ENCODE measurements at places on chromosomes 13 and 19. TPM values are rescaled to one million over a fixed set of nuclear protein-coding genes. Genes with fewer than 3 reads are reported as not detected.

DNA sequence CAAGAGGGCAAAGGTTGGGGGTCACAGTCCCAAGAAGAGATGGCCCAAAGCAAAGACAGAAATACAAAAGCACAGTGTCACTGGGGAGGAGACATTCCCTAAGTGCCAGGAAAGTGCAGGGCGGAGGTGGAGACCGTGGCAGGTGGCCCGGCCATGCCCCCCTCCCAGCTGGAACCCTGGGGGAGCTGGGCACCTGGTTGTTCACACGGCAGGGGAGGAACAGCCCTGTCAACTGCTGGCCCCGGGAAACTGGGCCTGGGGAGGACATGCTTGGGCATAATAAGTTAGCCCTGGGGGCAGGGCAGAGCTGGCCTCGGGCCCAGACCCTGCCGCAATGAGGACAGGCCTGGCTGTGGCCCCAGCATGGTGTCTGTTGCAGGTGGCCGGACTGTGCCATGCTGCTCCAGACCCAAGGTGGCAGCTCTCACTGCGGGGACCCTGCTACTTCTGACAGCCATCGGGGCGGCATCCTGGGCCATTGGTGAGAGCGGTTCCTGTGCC lies 7.4 kb downstream of the HPN start:
- no peak for DNase-seq

DNA sequence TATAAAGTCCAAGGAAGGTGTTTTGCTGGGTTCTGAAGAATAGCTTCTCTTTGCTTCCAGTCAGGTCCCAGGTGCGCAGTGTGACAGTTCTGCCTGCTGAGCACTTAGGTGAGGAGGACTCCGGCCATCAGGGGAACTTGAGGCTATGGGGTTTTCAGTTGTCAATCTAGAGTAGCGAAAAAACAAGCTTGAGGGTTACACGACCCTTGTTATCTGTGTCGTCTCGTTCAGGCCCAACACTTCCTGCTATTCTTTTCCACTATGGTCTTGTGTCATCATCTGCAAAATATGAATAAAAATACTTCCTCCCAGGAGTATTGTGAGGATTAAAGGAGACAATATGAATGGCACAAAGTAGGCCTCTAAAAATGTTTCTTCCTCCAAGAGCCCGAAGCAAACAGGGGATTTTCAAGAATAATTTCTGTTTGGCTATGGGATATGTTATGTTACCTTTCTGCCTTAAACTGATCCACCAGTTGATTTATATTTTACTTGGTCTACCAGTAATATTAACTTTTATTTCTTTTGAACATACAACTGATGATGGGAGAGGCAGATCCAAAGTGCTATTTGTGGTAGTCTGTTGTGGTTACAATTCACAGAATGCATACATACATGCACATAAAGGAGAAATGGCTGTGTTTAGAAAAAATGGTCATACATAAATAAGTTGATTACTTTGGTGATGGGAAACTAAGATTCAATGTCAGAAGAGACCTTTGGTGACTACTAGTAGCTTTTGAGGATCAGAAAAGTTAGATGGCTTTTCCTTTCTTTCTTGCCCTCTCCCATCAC lies 40.5 kb upstream of the RCBTB2 start:
- DNase-seq, result no peak

DCLK1 gene
- total RNA-seq, result under 0.01 TPM

OXGR1 gene
- total RNA-seq, result 0.54 TPM

PRRG2 gene
- 2.7 TPM for total RNA-seq

IGSF23 gene
- total RNA-seq, result not detected

Data from hematopoietic multipotent progenitor cell (in vitro differentiated cells).